T-helper 2 cell treated with Interferon-gamma antibody and Interleukin-4, amounts not matched to agents 100 ng/mL and 5 ng/mL, for 36 hours (primary cell): ENCODE measurements at places on chromosomes 2 and 18. TPM values are rescaled to one million over a fixed set of nuclear protein-coding genes. Genes with fewer than 3 reads are reported as not detected.

Gene MARCHF4
- total RNA-seq: not detected in 2 replicates

Gene RNU2-63P
- total RNA-seq: 22.6 and 24.3 TPM in 2 replicates

Gene CCL20
- not detected in 2 replicates for total RNA-seq

Gene NOL4
- total RNA-seq: not detected in 2 replicates
